ENCODE measurements at places on chromosomes 12 and 14. TPM values are rescaled to one million over a fixed set of nuclear protein-coding genes. Genes with fewer than 3 reads are reported as not detected.

The PAWR gene
- polyA plus RNA-seq = 0.03 TPM

The DNAI7 gene
- not detected for polyA plus RNA-seq

The FOXA1 gene
- not detected for polyA plus RNA-seq

The NXPH4 gene
- not detected for polyA plus RNA-seq

The RAPGEF3 gene
- 0.60 TPM for polyA plus RNA-seq

The NABP2 gene
- 3.2 TPM for polyA plus RNA-seq

The TAS2R7 gene
- polyA plus RNA-seq = not detected

GRCh38 chr14:104366931-104367865, 212.4 kb upstream of the C14orf180 start:
- no peak for DNase-seq
- no peaks in the 10 kb centered on the region for H3K27me3 ChIP-seq
- no peaks in the 10 kb centered on the region for H3K4me1 ChIP-seq
- no peak overlapping the region for H3K4me3 ChIP-seq
- H3K36me3 ChIP-seq = no peaks in the 10 kb centered on the region

DNA sequence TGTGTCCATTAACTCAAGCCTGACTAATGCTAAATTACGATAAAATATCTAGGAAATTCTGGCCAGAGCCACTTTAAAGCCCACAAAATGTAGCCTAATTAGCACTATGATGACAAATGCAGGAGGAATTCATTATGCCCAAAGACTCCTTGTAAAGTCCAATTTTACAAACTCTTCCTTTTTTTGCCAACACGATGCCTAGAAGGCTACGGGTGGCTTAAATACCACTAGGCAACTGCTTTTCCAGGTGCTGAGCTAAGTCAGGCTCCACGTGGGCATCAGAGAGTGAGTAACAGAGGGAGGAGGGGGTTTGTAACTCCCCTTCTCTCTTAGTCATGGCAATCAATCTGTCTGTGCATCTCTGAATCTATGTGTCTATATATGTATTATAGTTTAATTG, 172.4 kb upstream of the NTF3 start:
- DNase-seq = no peak
- no peaks in the 10 kb centered on the region for H3K36me3 ChIP-seq
- no peak overlapping the region for H3K27ac ChIP-seq
- H3K27me3 ChIP-seq = no peaks in the 10 kb centered on the region
- H3K4me3 ChIP-seq = no peak overlapping the region
- H3K4me1 ChIP-seq = no peaks in the 10 kb centered on the region

DNA sequence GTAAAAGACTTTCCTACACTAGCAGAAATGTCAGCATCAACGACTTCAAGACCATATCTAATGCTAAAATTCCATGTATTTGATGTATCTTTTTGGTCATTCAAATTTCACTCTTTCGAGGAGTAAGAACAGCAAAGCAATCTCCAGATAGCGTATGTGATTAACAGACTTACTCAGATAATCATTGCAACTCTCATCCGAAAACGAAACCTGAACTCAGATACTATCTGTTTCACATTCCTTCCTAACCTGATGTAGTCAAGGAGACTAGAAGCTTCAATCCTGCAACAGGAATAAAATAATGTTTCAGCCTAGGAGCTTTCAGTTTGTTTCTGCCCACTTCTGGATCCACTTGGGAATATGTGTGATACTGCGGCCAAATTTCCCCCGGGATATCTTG, 286.3 kb downstream of the NUAK1 start:
- no peak overlapping the region for H3K4me3 ChIP-seq
- DNase-seq = no peak
- no peaks in the 10 kb centered on the region for H3K27me3 ChIP-seq
- no peaks in the 10 kb centered on the region for H3K36me3 ChIP-seq
- no peaks in the 10 kb centered on the region for H3K4me1 ChIP-seq

DNA sequence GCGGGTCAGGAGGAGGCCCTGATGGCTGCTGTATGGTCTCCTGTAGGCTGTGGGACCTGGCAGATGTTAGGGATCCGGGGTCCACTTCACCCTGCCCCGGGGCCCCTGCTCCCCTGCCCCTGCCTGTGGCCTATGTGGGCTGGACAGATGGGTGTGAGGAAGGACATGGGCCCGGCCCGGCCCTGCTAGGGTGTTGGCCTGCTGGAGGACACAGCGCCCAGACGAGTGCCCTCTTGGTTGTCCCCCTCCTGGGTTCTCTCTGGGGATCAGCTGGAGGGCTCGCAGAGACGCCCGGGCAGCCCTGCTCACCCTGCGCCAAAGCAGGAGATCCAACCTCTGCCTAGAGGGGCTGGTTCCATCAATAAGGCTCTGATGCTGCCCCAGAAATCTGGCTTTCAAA, 36.2 kb downstream of the BEGAIN start:
- no peak overlapping the region for H3K4me3 ChIP-seq
- no peak for DNase-seq
- H3K4me1 ChIP-seq = peaks cover 48% of the 10 kb centered on the region
- no peak overlapping the region for H3K27ac ChIP-seq
- no peaks in the 10 kb centered on the region for H3K36me3 ChIP-seq

DNA sequence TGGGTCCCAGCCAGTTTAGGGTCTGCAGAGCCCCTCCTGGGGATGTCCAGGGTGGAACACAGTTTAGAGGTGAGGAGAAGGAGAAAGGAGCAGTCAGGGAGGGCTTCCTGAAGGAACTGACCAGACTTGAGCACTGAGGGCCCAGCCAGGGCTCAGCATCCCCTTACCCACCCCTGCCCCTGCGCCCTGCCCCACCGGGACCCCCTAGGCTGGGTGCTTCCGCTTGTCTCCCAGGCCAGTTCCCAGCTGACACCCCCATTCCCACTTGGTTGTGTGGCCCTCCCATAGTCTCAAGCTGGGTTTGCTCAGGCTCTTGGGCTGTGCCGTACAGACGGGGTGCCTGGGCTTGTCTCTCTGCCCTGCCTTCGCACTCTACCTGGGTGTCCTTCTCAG, 26.3 kb upstream of the KIF26A start:
- no peaks in the 10 kb centered on the region for H3K36me3 ChIP-seq
- H3K27me3 ChIP-seq = no peaks in the 10 kb centered on the region
- H3K27ac ChIP-seq = no peak overlapping the region
- DNase-seq = no peak
- no peak overlapping the region for H3K4me3 ChIP-seq
- no peaks in the 10 kb centered on the region for H3K4me1 ChIP-seq

DNA sequence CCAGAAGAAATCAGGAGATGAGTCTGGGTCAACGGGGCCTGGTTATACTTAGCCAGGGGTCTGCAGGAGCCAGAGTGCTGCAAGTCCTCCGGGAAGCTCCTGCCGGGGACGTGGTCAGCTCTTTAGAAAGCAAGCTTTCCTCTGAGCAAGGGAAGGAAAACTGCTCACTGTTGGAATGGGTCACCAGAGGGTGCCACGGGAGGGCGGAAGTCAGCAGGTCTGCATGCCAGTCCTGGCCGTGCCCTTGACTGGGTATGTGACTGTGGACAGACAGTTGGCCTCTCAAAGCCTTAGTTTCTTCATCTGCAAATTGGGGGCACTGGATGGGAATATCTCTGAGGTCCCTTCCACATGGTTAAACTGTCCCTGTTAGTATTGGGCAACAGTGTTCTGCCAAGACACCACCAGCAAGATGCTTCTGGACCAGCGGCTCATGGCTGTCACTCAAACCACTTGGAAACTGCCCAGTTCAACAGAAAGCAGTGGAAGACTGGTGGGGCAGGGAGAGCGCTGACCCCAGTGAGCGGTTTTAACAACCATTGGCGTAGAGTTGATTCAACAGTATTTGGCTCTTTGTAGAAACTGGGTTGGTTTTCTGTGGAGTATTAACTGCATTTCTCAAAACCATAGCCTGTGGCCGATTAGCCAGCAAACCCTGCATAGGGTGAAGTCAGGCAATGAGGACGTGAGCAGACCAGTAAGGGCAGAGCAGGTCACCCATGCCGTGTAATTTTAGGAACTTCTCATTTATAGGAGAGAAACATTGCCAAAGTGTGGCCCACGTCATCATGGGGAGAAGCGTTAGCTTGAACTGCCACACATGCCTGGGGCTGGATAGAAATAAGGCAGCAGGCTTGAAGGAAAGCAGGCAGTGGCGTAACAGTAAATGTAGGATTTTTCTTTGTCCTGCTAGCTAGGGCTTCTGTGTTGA, 163.9 kb upstream of the PRMT8 start:
- H3K27ac ChIP-seq = no peak overlapping the region
- no peaks in the 10 kb centered on the region for H3K27me3 ChIP-seq
- no peak overlapping the region for H3K4me3 ChIP-seq
- H3K36me3 ChIP-seq = no peaks in the 10 kb centered on the region

DNA sequence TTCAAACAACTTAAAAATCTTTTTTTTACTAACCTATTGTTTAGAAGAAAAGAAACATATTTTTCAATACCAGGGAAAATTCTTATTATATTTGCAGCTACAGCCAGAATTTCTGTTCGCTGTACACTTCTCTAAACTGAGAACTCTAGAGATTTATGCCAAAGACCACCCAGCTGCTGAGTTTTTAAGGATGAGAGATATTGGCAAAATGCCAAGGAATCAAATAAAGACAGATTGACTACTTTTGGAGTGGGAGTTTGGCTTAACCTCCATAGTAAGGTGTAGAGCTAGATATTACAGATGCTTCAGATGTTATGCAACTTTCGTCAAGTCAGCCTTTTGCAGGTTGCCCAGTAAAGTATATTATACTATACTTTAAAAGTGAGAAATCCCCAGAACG, 71.8 kb downstream of the TTLL5 start:
- no peaks in the 10 kb centered on the region for H3K27me3 ChIP-seq
- H3K36me3 ChIP-seq = peaks cover 54% of the 10 kb centered on the region
- no peak overlapping the region for H3K4me3 ChIP-seq
- DNase-seq = no peak

GRCh38 chr14:90969531-90970166, 90.8 kb downstream of the RPS6KA5 start:
- peak; percentile 19 for DNase-seq
- H3K27me3 ChIP-seq = no peaks in the 10 kb centered on the region
- peaks cover 14% of the 10 kb centered on the region for H3K36me3 ChIP-seq
- no peak overlapping the region for H3K27ac ChIP-seq
- H3K4me1 ChIP-seq = peaks cover 10% of the 10 kb centered on the region

All from CD14-positive monocyte (primary cell).